ENCODE measurements at places on chromosomes 11 and 22.

GRCh38 chr11:130337281-130338089 is 22.8 kb upstream of the ZBTB44 start:
- no peak for DNase-seq

DNA sequence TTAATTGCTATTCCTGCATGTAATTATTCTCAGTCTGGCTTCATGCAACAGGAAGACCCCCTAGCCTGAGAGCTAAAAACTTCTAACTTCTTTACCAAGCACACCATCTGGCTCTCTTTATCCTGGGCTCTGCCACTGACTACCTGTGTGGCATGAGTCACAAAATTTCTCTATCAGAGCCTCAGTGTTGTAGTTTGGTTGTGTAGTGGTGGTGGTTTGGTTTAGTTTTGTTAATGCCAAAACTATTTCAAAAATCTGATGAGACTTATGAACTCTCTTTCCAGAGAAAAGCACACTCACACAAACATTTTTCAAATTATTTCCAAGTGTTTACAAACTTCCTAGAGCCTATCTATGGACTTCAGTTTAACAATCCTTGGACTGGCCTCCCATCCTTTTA is 7.5 kb upstream of the IL17RA start:
- DNase-seq, result no peak

GRCh38 chr22:27231266-27231665 is 570.3 kb downstream of the MN1 start:
- DNase-seq, result no peak

GRCh38 chr11:109329716-109330115 is 92.3 kb upstream of the C11orf87 start:
- DNase-seq, result no peak

- no peak for DNase-seq
Observed at GRCh38 chr22:42170946-42171345, 40.3 kb upstream of the CYP2D6 start.

GRCh38 chr11:45593992-45594391 is 71.4 kb downstream of the CHST1 start:
- DNase-seq, result no peak

- no peak for DNase-seq
Observed at GRCh38 chr11:12284316-12285050, 92.9 kb upstream of the PARVA start.
